ENCODE measurements at places on chromosomes 4 and X.
A peak's percentile ranks its signal among the peaks of the same experiment; 100 is the strongest.

- DNase-seq: no peak
These were observed 57.8 kb downstream of the TMEM131L start for GRCh38 chr4:153523941-153524386.

- no peak for DNase-seq
These were observed 114.2 kb downstream of the COMMD8 start for GRCh38 chr4:47349326-47349725.

DNA sequence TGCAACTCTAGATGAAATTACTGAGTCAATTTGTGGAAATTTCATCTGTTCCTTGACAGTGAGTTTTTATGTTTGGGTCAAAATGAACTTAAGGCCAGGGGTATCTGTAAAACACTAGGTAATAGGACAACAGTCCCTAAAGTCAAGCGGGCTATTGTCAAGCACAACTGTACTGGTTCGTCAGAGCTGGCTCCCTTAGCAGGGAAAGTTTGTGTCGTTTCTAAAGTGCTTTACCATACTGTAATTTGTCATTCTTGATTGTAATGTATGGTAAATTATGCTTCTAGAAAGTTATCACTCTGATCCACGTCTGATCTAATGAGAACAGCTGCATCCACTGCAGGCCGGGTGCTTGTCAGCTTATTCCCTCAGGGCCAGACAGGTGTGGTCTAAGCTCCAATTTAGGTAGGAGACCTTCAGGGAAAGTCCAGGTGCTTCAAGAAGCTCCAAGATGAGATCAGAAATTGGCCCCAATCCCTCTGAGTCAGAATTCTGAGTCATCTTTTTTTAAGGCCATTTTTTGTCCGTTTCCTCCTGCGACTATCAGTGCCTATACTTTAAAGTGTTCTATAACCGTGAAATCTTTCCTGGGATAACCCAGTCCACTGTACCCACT, 92.2 kb downstream of the PALLD start:
- DNase-seq: no peak

DNA sequence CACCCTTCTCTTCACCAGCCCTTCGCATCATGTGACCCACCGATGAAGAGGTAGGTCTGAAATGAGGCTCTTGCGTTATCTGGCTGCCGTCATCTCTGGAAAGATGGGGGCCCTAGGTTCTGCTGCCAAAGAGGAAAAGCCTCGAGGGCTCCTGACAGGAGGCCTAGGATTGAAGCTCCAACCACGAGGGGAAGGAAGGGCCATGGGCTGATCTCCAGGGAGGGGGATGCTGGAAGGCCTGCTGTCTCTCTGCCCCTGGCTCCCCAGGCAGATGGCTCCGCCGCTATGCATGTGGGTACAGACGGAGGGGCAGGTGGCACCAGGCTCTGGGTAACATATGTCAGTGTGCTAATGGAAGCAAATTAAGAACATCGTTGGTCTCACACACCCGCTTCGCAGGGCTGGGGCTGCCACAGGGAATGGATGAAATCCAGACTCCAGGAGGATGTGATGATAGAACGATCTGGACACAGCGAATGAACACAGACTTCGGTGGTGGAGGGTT, 44.9 kb downstream of the AFAP1 start:
- no peak for DNase-seq

DNA sequence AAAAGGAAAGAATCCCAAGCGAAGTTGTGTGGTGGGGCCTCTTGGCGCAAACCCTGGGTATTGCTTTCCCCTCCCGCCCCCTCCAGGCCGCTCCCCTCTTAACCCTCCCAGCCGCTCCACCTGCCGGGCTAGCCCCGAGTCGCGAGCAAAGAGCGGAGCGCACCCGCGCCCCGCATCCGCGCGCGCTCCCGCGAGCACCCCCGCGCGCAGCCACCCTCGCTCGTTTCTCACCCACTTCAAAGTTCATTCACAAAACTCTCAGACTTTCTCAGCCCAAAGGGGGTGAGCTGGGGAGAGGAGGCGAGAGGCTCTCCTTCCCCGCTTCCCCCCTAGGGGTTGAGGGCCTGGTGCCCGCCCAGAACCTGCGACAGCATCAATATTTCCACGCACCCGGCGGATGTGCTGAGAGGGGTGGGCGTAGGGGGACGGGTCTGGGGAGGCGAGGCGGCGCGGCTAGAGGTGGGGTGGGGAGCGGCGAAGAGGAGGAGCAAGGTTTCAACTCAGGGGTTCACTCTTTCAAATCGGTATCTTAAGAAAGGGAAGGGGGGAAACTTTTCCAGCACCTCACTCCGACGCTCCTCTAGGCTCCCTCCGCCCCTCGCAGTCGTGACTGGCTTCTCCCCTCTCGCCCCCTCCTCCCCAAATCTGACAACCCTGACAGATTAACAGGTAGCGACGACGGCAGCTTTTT, 1.8 kb downstream of the MAML3 start:
- DNase-seq: peak; percentile 32

- DNase-seq: no peak
These were observed 247.4 kb upstream of the CTSO start for GRCh38 chr4:156201050-156201449.

DNA sequence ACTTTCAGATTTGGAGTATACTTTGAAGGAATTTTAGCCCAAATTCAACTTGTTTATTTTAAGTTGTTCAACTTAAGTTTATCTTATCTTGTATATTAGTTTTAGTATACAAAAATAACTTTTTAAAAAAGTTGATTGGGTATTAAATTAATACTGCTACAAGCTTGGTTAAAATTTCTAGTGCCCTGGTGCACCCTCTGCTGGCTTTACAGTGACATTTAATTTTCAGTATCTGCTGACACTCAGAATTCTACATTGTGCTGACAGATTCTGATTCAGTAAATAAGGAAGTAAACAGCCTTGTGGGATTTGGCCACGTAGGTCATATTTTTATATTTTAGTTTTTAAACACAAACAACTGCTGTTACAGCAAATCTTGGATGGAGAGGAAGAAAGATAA, 2.9 kb downstream of the EDA start:
- peak; percentile 24 for DNase-seq

DNA sequence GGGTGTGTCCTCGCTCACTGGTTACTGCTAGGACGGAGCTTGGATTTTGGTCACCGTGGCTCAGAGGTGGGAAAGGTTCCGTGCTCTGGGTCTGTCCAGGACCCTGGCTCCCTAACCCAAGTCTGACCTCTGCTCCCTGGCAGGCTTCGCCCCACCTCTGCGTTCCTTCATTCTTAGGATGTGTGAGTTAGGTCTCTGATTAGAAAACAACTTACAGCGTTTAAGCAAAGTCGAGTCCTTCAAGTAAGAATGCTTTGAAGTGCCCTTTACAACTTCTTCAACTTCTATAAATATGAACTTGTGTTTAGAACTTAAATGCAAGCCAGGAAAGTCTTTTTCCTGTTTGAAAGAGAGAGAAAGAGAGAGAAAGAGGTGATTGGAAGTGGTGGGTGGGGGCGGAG, 891 bp downstream of the TLR2 start:
- no peak for DNase-seq

GRCh38 chr4:26884486-26884988, 23.9 kb downstream of the STIM2 start:
- peak; percentile 66 for DNase-seq

DNA sequence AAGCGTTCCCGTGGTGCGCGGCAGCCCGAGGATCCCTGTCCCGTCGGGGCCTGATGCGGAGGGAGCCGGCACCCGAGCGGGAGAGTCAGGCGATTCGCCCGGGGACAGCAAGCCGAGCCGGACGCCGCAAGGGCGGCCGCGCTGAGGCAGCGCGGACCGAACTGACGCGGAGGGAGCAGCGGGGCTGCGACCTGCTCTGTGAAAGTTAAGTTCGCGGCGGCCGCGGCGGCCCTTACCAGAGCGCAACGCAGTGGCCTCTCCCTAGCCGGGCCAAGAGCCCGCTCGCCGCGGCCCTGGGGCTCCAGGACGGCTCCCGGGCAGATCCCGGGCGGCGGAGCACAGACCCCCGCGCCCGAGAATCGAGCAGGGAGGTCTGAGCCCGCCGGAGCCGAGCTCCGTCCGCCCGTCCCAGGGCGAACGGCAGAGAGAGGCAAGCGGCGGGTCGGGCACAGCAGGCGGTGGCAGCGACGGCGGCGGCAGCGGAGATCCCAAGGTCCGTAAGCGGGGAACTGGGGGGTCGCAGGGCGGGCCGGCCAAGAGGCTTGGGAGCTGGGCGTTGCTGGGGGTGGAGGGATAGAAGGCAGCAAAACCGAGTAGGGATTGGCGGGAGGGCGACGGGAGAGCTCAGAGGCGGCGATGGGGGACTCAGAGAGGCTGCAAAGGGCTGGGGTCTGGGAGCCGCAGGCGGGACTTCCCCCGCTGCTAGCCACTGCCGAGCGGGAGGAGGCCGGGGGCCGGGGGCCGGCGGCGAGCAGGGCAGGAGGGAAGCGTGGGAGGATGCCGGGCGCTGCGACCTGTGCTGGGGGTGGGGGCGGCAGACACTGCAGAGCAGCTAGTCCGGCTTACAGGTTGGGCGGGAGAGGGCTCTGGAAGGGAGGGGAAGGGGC, 1.0 kb downstream of the GPR50 start:
- DNase-seq: no peak

DNA sequence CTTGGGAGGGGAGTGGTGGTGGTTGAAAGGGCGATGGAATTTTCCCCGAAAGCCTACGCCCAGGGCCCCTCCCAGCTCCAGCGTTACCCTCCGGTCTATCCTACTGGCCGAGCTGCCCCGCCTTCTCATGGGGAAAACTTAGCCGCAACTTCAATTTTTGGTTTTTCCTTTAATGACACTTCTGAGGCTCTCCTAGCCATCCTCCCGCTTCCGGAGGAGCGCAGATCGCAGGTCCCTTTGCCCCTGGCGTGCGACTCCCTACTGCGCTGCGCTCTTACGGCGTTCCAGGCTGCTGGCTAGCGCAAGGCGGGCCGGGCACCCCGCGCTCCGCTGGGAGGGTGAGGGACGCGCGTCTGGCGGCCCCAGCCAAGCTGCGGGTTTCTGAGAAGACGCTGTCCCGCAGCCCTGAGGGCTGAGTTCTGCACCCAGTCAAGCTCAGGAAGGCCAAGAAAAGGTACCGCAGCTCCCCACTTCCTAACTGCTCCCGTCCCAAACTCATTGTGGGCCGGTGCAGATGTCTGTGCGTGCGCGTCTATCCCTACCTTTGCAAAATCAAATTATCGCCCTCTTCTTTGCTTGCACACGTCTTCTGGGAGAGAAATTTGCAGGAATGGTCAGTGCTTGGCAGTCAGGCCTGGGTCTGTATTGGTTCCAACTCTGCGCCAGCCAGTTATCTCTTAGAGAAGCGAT, 533 bp downstream of the IL15 start:
- DNase-seq: peak; percentile 13

DNA sequence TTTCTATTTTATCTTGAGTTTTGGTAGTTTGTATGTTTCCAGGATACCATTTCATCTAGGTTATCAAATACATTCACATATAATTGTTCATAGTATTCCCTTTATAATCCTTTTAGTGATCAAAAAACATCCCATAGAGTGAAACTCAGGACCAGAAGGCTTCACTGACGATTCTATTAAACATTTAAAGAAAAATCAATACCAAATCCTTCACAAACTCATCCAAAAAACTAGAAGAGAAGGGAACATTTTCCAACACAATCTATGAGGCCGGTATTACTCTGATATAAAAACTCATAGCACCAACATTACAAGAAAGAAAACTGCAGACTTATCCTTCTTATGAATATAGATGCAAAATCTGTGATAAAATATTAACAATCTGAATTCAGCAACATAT, 203.4 kb downstream of the ANKRD50 start:
- no peak for DNase-seq

DNA sequence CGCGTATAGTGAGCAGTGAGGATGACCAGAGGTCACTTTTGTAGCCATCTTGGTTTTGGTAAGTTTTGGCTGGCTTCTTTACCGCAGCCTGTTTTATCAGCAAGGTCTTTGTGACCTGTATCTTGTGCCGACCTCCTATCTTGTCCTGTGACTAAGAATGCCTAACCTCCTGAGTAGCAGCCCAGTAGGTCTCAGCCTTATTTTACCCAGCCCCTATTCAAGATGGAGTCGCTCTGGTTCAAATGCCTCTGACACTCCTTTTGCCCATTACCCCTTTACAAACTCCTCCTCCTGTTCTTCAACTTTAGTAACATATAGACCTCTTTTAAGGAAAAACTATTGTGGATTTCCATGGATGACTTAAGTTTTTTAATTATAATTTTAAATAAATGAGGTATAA, 2.6 kb upstream of the INTU start:
- DNase-seq: no peak

DNA sequence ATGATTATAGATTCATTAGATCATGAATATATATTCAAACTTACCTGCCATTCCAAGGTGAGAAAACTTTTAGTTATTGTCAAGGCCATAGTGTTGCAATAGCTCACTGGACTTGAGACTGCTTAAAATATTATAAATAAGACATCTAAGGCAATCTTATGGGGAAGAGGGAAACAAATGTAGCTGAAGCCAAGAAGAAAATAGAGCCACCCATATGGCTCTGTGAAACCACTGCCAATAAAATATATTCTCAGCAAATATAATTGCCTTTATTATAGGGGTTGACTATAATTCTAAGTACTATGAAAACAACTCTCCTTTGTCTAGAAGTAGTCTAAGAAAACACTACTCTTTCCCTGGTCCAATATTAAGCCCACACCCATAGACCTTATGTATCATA, 938.5 kb downstream of the FSTL5 start:
- DNase-seq: no peak

- peak; percentile 15 for DNase-seq
These were observed 37.4 kb upstream of the SLC10A4 start for GRCh38 chr4:48445704-48446103.

- no peak for DNase-seq
These were observed 32.8 kb downstream of the TRMT44 start for GRCh38 chr4:8473198-8473919.

GRCh38 chr4:178632415-178632814, 1190.2 kb upstream of the AGA start:
- DNase-seq: no peak

- DNase-seq: no peak
These were observed 23.4 kb upstream of the CWH43 start for GRCh38 chr4:48962636-48963035.

GRCh38 chrX:151752847-151753246, 18.3 kb downstream of the CNGA2 start:
- no peak for DNase-seq

DNA sequence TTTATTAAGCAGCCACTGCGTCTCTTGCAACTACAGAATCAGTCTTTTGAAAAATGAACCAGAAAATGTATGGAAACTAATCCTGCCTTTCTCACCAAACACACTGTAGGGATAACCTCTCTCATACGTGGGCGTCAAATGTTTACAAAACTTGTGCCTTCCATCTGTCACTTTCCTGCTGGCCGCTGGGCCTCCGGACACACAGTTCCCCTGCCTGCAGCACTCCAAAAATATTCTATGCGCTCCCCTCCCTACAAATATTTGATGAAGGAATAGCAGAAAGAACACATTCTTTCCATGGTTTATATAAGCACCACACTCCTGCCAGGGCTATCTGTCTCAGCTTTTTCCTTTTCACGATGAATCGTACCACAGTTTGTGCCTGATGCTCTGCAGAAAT, 14.9 kb upstream of the CYTL1 start:
- DNase-seq: no peak

- DNase-seq: no peak
These were observed 45.5 kb upstream of the PPP1R2C start for GRCh38 chrX:42823443-42823842.

GRCh38 chr4:54961357-54961975, 163.9 kb downstream of the KDR start:
- DNase-seq: peak; percentile 24

- DNase-seq: no peak
These were observed 115.6 kb downstream of the DHRSX start for GRCh38 chrX:2385224-2385623.
